ENCODE measurements at places on chromosomes 11 and 22.

GRCh38 chr11:121466063-121466794, 13.5 kb upstream of the SORL1-AS1 start:
- DNase-seq, result peak; percentile 56

GRCh38 chr22:29816539-29816938, 21.5 kb downstream of the ASCC2 start:
- no peak for DNase-seq

DNA sequence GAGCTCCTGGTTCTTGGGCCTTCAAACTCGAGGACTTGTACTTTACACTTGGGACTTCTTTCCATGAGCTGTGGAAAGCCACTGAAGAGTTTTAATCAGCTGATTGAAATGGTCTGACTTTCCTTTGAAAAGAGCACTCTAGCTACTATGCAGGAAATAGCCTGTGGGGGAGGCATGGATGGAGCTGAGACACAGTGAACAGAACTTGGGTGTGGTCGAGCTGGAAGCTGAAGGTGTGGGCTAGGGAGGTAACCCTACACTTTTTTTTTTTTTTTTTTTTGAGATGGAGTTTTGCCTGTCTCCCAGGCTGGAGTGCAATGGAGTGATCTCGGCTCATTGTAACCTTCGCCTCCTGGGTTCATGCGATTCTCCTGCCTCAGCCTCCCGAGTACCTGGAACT, 17.5 kb upstream of the CAPRIN1 start:
- DNase-seq, result no peak

GRCh38 chr11:120805960-120806555, 217.8 kb upstream of the TBCEL start:
- no peak for DNase-seq

GRCh38 chr11:45382133-45382878, 96.2 kb upstream of the SYT13 start:
- no peak for DNase-seq

DNA sequence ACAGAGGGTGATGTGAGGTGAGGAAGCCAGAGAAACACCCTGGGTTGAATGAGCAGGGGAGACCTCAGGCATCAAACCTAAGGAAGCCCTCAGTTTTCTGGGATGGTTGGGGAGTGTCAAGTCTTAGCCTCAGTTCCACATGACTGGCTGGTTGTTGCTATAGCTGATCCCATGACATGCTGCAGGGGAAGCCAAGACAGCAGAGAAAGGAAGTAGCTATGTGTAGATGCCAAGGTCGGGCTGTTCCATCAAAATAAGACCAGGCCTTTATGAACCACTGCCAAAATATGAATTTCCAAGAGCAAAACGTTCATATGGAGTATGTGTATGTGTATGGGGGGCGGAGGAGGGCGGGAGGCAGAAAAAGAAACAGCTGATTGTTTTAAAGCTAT, 11.6 kb downstream of the CD59 start:
- no peak for DNase-seq

DNA sequence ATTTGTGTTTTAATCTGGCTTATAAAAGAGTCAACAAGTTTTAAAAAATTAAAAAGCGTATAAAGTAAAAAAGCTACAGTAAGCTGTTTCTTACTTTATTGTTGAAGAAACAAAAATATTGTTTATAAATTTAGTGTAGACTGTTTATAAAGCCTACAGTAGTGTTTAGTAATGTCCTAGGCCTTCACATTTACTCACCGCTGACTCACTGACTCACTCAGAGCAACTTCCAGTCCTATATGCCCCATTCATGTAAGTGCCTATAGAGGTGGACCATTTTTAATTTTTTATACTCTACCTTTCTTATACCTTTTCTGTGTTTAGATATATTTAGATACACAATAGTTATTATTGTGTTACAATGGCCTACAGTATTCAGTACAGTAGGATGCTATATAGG, 12.2 kb downstream of the MPPED2 start:
- DNase-seq, result no peak

- DNase-seq, result no peak
These were observed 156.9 kb downstream of the NCAM1 start for GRCh38 chr11:113118104-113118503.

DNA sequence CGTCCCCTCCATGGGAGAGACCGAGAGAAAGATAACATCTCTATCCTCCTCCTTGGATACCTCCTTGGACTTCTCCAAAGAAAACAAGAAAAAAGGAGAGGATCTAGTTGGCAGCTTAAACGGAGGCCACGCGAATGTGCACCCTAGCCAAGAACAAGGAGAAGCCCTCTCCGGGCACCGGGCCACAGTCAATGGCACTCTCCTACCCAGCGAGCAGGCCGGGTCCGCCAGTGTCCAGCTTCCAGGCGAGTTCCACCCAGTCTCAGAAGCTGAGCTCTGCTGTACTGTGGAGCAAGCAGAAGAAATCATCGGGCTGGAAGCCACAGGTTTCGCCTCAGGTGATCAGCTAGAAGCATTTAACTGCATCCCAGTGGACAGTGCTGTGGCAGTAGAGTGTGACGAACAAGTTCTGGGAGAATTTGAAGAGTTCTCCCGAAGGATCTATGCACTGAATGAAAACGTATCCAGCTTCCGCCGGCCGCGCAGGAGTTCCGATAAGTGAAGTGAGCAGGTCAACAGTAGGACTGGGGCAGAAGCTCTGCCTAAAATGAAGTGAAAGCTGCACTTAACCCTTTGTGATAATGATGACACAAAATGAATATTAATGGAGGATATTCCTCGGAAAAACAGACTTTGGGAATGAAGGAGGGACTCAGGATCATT, 65.3 kb downstream of the WNT11 start:
- DNase-seq, result no peak

- no peak for DNase-seq
These were observed 1352.8 kb downstream of the BRD1 start for GRCh38 chr22:48474881-48475280.

DNA sequence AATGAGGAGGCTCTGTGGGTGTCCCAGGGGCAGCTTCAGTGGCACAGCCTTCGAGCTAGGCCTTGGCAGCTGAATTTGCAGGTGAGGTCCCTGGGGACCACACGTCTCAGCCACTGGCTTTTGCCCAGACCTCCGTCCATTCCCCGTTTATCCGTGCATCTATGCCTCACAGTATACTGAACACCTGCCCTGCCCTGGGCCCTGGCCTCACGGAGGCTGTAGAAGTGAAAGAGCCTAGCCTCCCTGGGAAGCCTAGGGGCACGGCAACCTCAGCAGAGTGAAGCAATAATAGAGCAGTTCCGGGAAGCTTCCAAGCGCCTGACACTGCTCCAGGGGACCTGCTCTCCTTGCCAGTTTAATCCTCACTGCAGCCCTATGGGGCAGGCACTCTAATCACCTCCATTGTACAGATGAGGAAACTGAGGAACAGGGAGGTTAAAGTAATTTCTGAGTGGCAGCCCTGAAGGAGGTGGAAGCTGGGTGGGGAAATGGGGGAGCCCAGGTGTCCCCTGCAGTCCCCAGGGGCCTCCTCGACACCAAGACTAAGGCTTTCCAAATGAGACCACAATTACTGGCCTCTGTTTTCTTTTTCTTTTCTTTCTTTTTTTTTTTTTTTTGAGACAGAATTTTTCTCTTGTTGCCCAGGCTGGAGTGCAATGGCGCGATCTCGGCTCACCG, 2.7 kb upstream of the NFAM1 start:
- DNase-seq, result no peak

DNA sequence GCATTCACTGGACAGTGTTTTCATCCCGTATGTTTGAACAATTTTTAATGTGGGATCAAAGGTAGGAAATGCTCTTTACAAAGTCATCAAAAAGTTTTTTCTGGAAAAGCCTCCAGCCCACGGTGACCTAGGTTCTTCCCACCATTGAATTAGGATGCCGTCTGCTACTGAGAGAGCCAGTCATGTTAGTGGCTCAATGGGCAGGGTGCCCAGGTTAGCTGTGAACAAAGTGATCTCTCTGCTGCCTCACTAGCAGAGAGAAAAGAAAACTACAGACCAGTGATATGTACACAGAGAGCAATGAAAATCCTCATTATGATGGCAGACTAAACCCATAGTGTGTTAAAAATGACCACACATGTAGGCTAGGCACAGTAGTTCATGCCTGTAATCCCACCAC, 32.4 kb downstream of the KCNQ1 start:
- no peak for DNase-seq

DNA sequence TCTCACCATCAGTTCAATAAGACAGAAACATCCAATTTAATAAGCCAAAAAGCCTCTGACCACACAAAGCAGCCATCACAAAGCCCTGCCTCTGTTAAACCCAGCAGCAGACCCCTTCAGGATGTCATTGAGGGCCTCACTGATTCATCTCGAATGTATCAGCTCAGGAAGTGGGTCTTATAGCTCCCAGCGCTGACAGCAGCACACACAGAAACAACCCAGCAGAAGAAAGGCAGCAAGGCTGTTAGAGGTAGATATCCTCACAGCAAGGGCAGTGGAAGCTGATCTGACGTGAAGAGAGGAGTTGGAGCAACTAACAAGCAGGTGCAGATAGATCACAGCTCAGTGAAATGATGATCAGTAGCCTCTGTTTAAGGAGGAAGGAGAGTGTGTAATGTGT, 86.2 kb upstream of the NCAM1 start:
- no peak for DNase-seq

GRCh38 chr11:44275241-44275640, 34.7 kb downstream of the ALX4 start:
- no peak for DNase-seq

DNA sequence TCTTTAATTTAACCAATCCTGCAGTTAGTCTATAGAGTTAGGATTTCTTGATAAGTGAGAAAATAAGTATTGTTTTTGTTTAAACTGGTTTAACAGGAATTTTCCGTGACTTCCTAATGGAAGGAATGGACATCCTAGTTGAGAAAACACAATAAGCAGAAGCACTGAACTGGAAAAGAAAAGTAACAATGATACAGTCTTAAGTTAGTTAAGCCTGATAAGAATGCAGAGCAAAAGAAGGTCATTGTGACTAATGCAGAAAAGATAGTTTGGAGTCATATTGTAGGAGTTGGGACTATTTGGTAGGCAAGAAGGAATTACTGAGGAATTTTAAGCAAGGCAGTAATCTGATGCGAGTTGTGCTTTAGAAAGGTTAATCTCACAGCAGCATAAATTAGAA, 11.7 kb downstream of the RNF141 start:
- no peak for DNase-seq

GRCh38 chr11:15379483-15379882, 264.8 kb downstream of the INSC start:
- no peak for DNase-seq

GRCh38 chr22:20436307-20436767, 1.3 kb downstream of the SCARF2 start:
- no peak for DNase-seq

GRCh38 chr11:72535194-72535547, 100.8 kb upstream of the CLPB start:
- DNase-seq, result no peak

- no peak for DNase-seq
These were observed 13.9 kb downstream of the CSRP3 start for GRCh38 chr11:19187833-19188258.

- no peak for DNase-seq
These were observed 219.7 kb downstream of the BARX2 start for GRCh38 chr11:129595038-129595962.

DNA sequence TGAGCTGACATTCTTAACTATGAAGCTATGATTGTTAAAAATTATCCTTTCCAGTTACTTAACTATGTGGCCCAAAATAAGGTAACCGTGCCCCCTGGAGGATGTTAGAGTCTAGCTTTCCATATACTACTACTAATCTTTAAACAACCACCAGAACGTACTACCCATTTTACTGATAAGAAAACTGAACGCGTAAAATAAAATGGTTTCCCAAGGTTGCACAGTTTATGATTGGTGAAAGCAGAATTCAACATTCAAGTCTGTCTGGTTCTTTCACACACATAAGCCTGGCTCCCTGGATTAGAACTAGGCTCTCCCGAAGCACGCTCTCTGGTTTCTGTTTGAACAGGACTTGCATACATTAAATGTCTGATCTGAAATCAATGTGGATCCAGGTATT, 437.8 kb upstream of the CCDC90B start:
- peak; percentile 68 for DNase-seq

GRCh38 chr11:17257196-17257595, 19.3 kb upstream of the NUCB2 start:
- no peak for DNase-seq

DNA sequence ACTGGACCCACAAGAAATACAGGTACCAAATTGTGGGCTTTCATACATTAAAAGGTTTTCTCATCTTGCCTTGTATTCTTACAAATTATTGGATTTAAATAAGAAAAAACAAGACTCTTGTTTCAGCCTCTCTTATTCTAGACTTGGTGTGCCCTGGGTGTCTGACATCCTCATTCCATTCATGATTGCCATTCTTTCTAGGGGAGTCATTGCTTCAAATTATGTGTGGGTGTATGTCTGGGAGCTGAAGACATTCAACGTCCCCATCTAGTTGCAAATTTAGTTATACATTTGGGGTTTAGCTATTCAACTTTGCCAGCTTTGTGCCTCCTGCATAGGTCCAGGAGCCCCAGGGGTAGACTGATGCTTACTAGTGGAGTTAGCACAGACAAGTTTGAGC, 18.1 kb downstream of the MAML2 start:
- no peak for DNase-seq

DNA sequence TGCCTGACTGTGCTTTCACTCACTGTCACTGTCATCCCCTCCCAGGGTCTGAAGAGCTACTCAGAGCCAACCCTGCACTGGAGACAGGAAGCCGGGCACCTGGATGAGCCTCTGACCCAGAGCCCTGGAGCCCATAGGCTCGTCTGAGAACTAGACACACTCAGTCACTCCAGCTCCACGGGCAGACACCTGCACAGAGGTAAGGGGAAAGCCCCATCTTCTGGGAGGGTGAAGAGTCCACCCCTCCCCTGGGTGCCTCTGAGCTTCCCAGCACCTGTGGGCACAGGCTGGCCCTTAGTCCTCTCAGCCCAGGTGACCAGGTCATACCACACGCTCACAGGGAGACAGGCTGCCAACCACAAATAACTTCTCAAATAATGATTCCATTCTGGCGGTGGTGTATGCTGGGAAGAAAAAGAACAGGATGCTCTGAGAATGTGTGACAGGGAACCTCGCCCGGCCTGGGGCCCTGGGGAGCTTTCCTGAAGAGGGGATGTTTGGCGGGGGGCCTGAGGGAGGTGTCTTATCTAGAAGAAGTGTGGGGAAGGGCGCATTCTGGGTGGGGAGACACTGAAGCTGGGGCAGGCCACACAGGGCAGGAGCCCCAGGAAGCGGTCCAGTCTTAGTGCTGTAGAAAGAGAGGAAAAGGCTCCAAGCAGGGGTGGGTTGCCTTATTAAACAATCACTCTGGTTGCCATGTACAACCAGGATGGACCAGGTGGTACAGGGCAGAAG, 5.3 kb downstream of the CCDC157 start:
- no peak for DNase-seq

GRCh38 chr22:19974935-19975706, 33.5 kb upstream of the TXNRD2 start:
- no peak for DNase-seq

DNA sequence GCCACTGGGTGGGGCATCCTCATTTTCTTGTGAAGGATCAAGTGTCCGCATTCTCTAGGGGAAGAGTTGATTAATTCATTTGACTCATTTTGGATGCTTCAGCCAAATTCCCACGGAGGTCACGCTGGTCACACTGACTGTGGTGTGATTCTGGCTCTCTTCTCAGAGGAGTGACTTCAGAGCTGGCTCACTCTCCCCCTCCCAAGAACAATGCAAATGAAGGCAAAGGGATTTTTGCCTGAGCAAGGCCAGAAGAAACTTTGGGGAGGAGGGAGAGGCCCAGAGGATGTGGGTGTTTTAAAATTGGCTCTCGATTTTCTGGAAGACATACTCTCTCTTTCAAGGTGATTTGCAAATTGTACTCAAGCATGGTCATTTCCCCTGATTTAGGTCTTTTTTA, 51.1 kb upstream of the LMO2 start:
- DNase-seq, result no peak

Measured in NCI-H1436 treated with DMSO at 0.1 percent for 48 hours (cell line).